ENCODE measurements at places on chromosomes 3 and 15. TPM values are rescaled to one million over a fixed set of nuclear protein-coding genes. Genes with fewer than 3 reads are reported as not detected.

The BOC gene
- total RNA-seq = not detected

- no peak for DNase-seq
Observed at GRCh38 chr15:74191798-74192197, 10.8 kb downstream of the STRA6 start.

GRCh38 chr15:98893401-98893800 is 114.2 kb downstream of the PGPEP1L start:
- DNase-seq = no peak

The MAP6D1 gene
- total RNA-seq = 1.8 TPM

GRCh38 chr15:96346409-96346970 is 16.0 kb downstream of the NR2F2 start:
- DNase-seq = no peak

- DNase-seq = no peak
Observed at GRCh38 chr15:42042602-42043400, 22.0 kb upstream of the PLA2G4E start.

DNA sequence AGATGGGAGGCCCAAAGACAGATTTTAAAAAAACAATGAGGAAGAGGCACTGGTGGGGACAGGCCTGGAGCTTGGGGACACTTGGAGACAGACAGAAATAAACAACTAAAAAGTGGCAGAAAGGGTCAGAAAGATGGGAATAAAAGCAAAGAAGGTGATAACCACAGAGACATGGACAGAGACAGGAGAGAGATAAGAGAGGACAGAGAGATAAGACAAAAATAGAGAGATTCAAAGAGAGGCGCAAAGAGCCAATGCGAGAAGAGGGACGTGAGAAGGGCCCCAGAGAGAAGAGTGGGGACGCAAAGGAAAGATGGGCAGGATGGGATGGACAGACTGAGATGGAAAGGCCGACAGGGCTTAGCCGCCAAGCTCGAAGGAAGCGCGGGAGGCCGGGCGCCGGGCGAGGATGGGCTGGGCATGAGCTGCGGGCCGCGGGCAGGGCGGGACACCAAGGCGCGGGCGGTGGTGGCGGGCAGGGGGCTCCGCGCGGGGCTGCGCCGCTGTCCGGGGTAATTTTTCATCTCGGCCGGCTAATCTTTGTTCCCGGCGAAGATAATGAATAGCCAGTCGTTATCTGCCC is 3.1 kb upstream of the GATA2 start:
- no peak for DNase-seq

DNA sequence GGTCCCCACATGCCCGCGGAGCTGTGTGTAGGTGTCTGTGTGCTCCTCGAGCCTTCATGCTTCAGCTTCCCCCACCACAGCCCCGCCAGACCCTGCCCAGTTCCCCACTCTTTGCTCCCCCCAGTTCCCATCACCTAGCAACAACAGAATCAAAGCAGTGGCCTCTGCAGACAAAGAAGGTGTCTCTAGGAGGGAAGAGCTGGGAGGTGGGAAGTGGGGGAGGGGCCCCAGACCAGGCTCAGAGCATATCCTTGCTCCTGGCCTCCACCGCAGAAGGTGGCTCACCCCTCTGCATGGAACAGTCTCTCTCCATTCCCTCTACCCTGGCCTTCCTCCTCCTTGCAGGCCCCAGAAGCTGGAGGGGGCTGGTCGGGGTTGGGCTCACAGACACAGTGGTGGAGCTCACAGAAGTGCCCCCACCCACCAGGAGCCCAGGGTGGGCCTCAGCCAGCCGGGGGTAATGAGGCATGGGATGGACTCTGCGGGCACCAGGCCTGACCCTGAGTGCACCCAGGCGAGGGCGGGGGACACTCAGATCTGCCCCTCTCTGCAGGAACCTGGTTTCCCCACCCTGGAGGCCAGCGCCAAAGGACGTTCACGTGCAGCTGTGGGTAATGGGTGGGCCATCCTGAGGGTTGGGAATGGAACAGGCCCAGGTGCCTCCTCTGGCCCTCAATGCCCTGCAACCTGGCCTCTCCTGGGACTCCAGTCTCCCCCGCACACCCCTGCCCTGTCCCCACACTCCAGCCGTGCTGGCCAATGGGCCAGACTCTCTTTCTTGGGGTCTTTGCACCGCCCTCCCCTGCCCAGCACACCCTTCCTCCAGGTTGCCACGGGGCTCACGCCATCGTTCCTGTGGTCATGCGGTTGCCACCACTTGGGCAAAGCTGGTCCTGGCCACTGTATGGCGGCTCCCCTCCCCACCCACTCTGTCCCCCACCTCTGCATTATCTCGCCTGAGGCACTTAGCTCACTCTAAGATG is 53.4 kb downstream of the TPRA1 start:
- DNase-seq = no peak

GRCh38 chr3:89565098-89565497 is 457.7 kb downstream of the EPHA3 start:
- DNase-seq = no peak

Data from activated CD4-positive, alpha-beta T cell treated with anti-CD3 and anti-CD28 coated beads, Interleukin-2, amount 10 ng/mL, durations not matched to agents 7 days and 5 days (primary cell).